Stimulated activated CD8-positive, alpha-beta memory T cell treated with anti-CD3 and anti-CD28 coated beads, Interleukin-4, amount 100 ng/mL, for 1 hour (primary cell): ENCODE measurements at places on chromosomes 16 and 17.

DNA sequence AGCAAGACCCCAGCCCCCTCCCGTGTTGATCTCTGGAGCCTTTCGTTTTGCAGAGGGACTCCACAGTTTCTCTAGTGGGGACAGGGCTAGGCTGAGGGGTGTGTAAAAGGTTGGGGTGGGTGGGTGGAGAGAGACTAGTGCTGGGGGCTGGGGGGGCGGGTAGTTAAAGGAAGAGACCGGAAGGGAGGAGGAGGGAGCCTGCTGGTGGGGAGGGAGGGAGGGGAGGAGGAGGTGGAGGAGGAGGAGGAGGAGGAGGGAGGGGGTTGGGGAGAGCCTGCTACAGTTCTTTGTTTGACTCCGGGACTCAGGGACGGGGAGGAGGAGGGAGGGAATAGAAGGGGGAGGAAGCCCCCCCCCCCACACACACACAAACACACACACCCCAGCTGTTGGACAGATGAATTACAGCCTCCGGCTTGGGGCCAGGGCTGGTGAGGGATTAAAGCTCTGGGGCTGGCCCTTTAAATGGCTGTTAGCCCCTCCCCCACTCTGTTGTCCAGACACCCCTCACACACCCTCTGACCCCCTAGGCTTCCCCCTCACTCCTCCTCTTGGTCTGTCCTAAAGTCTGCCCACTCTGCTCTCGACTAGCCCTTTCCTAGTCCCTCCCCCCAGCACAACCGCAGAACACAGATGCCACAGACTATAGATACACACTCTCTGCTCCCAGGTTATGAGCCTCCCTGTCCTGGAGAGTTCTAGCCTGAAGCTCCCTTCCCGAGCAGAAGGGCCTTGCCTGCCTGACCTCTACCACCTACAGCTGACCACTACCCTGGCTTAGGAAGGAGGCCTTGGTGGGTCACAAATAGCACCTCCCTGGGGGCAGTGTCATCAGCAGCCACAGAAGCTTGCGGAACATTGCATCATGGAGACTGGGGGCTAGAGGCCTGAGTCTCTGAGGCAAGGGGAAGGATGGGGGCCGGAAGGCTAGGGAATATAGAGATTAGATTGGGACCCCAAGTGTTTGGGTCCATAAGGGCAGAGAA lies 4.4 kb downstream of the KDM6B start:
- no peak for DNase-seq

- no peak for DNase-seq
These were observed at the start of gene SLFN12 for GRCh38 chr17:35432176-35433074. Gene SLFN12 (minus strand): TSS chr17:35432500. CDS start chr17:35423028, 9,472 bp downstream.

DNA sequence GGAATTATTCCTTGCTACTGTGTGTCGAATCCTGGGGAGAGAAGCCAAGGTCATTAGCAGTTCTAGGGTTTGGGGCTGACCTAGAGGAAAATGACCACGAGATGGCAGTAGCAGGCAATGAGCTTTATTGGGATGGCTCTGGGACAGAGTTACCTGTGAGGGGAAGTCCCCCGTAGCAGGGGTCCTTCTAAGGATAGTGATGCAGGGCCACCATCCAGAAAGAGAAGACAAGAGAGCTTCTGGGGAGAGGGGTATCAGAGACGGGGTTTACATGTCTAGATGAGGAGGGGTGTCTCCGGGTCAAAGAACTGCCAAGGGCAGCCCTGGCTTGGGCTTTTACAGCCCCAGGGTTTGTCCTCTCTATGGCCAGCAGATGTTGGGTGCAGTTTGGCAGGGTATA lies 6.4 kb upstream of the GGT6 start:
- DNase-seq = no peak

DNA sequence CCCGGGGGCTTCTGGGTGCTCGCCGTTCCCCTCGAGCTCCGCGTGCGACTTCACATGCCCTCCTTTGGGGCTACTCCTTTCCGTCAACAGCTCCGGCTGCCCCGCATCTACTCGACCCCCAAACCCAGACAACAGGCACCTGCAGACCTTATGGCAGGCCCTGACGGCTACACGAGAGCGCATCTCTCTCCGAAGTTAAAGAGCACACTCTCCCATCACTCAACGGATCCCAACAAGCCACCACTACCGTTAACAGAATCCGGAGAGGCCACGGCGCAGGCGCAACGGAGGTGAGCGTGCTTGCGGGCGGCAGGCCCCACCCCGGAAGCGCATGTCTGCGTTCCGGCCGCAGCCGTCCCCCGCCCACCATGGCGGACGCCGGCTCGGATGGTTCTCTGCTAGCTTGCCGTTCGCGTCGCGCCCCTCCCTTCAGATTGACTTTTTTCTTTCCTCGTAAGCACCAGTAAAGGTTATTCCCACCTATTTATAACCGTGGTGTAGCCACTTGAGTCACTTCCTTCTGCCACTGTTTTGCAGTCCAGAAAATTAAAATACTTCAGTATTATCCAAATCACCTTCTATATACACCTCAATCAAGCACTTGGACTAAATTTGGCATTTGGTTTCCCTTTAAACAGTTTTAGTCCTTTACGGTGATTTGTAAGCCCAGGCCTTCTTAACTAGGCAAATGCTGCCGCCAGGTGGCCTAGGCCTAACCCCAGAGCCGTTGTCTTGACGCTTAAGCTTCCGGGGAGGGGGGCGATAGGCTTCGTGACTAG lies at the start of gene POLG2:
Gene POLG2 (minus strand): TSS at position 269 of the 779 bp plus-strand sequence. CDS start 86 bp downstream, at position 183.
- peak; percentile 91 for DNase-seq

GRCh38 chr17:50513495-50513894 lies 5.3 kb downstream of the MYCBPAP start:
- DNase-seq = no peak

DNA sequence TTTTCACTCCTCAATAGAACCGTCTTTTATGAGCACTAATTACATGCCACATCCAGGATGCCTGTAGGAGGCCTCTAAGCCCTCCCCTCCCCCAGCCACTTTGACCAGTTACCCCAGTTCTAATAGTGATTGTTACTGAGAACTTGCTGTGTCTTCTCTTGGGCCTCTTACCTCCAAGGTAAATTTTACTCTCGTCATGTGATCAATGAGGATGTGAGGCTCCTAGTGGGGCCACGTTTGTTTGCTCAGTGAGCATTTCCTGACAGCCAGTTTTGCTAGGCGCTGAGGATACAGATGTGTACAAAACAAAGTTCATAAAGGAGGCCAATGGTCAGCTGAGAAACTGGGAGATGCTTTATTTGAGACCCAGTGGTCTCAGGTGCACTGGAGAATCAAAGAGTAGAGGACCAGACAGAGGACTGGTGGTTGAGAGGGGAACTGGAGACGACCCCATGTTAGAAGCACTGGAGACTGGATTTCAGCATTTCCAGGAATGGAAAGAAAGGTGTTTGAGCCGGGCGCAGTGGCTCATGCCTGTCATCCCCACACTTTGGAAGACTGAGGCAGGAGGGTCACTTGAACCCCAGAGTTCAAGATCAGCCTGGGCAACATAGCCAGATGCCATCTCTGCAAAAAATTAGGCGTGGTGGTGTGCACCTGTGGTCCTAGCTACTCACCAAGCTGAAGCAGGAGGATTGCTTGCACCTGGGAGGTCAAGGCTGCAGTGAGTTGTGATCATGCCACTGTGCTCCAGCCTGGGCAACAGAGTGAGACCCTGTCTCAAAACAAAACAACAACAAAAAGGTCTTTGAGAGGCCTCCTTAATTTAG lies 2.6 kb downstream of the ATP2C2 start:
- DNase-seq = no peak

- DNase-seq = no peak
These were observed 145.6 kb downstream of the ENGASE start for GRCh38 chr17:79220201-79220712.

GRCh38 chr17:21100636-21101035 lies 26.1 kb upstream of the DHRS7B start:
- no peak for DNase-seq

DNA sequence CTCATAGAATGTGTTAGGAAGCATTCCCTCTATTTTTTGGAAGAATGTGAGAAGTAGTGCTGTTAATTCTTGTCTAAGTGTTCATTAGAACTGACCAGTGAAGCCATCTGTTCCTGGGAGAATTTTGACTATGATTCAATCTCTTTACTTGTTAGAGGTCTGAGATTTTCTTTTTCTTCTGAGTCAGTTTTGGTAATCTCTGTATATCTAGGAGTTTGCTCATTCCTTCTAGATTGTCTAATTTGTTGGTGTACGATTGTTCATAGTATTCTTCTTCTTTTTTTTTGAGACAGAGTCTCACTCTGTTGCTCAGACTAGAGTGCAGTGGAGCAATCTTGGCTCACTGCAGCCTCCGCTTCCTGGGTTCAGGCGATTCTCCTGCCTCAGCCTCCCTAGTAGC lies 20.4 kb downstream of the NFATC3 start:
- DNase-seq = no peak

GRCh38 chr17:83079766-83080578 lies 563 bp downstream of the METRNL start:
- DNase-seq = no peak

- DNase-seq = no peak
These were observed 374.6 kb upstream of the HSBP1 start for GRCh38 chr16:83433201-83433600.

- peak; percentile 77 for DNase-seq
These were observed 29.7 kb upstream of the LGALS9 start for GRCh38 chr17:27601069-27601974.
